ENCODE measurements at places on chromosomes 6 and 20. TPM values are rescaled to one million over a fixed set of nuclear protein-coding genes. Genes with fewer than 3 reads are reported as not detected.

- H3K4me3 ChIP-seq, result no peak overlapping the region
- H3K4me1 ChIP-seq, result peaks cover 11% of the 10 kb centered on the region
- DNase-seq, result no peak
- H3K27ac ChIP-seq, result no peak overlapping the region
- peaks cover 3% of the 10 kb centered on the region for H3K36me3 ChIP-seq
Measured at GRCh38 chr6:129100164-129100563, 217.2 kb downstream of the LAMA2 start.

DNA sequence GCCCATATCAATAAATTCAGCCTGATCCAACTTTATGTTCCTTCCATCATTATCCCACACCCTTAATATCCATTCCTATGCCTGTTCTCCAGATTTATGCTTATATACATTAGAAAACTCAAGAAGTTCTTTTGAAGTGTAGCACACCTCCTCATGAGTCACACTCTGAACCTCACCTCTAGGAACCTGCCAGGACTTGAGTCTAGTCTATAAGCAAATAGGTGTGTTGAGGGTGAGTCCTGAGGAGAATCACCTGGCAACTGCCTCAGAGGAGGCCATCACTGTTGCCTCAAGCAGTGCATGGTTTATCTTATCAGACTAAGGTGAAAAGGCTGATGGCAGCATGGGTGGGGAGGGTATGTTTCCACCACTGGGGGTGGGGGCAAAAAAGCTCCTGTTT lies 496.7 kb downstream of the C6orf118 start:
- no peaks in the 10 kb centered on the region for H3K4me1 ChIP-seq
- no peak overlapping the region for H3K27ac ChIP-seq
- H3K4me3 ChIP-seq, result no peak overlapping the region
- H3K36me3 ChIP-seq, result no peaks in the 10 kb centered on the region
- H3K27me3 ChIP-seq, result no peaks in the 10 kb centered on the region

NAA20 gene
- total RNA-seq, result 69.4 TPM

DNA sequence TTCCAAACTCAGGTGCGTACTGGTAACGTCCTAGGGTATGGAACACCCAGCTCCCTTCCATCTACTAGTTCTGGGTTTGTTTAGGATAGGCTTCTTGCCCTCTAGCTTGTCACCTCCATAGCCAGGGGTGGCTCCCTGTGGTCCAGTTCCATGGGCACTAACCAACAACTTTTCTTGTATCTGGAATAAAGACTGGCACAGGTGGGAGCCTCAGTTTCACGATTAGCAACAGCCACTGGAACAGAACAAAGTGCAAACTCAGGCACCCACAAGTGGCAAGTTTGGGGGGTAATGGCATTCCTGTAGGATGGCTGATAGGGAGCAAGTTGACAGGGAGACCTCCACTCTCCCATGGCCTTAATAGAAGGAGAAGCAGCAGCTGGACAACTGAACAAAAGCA lies 5.6 kb upstream of the APMAP start:
- DNase-seq, result peak; percentile 20
- H3K4me1 ChIP-seq, result peaks cover 28% of the 10 kb centered on the region
- H3K36me3 ChIP-seq, result peaks cover 3% of the 10 kb centered on the region
- H3K27me3 ChIP-seq, result peaks cover 19% of the 10 kb centered on the region
- no peak overlapping the region for H3K4me3 ChIP-seq

ASIP gene
- total RNA-seq, result not detected

Measured in type B pancreatic cell (in vitro differentiated cells).